ENCODE measurements at places on chromosomes 12 and 14.

- DNase-seq = no peak
Measured at GRCh38 chr12:3792623-3793288, 39.8 kb upstream of the CRACR2A start.

GRCh38 chr14:31037709-31038221 is 11.6 kb upstream of the STRN3 start:
- DNase-seq = no peak

- DNase-seq = no peak
Measured at GRCh38 chr14:65019944-65020566, 33.4 kb downstream of the FNTB start.

DNA sequence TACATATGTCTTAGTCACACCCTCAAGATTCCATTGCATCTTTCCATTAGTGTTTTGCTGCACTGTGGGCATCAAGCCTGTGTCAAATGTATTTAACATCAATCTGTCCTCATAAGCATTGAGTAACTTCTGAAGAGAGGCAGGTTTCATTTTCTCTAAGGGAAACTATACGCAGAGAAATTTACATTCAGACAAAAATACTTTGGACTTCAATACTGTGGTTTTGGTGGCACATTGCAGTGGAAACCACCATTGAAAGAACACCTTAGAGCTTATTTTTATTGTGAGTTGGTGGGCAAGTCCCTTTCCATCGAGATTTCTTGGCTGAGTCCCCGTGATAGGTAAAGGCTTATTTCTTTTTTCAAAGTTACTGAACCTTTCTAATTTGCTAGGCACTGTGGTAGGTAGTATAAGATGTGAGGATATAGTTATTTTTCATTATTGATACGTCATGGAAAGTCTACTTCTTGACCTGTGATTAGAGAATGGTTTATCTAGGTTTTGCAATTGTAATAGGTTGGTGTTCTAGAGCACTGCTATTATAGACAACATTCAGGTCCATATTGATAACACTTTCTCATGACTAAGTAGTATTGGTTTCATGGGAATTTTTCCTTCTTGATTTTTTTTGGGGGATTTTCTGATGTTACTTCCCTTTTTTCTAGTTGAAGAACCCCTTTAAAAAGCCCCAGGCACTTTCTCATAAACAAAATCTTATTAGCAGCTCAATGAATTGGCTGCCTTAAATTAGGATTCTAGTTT is 81.9 kb downstream of the CFAP54 start:
- no peak for DNase-seq

- no peak for DNase-seq
Measured at GRCh38 chr12:61213646-61214045, 1046.6 kb upstream of the USP15 start.

- DNase-seq = peak; percentile 32
Measured at GRCh38 chr12:22443379-22444316, 100.7 kb downstream of the C2CD5 start.

DNA sequence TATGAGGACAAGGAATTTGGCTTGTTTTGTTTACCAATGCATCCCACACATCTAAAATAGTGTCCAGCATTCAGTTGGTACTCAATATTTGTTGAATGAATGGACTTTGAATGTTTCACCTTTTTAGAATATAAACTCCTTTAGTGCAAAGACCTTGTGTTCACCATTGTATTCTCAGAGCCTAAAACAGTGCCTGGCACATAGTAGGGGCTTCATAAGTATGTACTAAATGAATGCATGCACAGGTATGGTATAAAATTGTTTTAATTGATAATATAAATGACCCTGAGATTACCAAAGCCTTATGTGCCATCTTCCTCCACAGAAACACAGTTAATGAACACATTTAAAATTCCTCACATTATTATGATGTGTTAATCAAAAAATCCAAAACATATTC is 5.0 kb upstream of the NFYB start:
- no peak for DNase-seq

DNA sequence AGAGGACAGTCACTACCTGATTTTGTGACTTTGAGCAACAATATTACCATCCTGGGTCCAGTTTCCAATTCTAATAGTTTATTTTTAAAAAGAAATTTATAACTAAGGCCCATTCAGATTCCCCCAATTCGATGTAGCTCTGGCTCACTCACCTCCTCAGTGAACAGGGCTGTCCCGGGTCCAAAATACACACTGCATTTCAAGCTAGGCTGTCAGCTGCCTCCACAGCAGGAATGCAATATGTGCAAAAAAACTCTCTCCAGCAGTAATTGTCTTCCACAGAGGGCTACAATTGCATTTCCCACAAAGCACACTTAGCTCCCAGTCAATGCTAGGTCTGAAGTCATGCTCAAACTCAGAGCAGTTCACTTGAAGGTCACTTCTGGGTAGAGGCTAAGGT is 39.3 kb upstream of the ZNF641 start:
- DNase-seq = no peak

DNA sequence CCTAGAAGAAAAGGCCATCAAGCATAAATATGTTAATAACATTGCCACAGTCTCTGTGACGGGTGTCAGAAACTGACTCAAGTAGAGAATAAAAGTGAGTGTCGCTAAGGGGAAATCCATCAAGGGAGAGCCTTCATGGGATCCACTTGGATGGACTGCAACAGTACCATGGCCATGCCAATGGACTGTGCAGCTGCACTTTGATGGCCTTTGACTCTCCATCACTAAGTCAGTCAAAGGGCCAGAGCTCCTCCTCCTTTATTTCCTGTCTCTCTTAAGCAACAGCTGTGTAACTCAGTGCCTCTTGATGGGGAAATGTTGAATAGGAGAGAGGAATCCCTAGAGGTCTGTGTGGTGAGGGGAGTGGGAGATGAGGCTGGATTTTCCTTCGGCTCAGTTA is 335.2 kb downstream of the BMP4 start:
- no peak for DNase-seq

DNA sequence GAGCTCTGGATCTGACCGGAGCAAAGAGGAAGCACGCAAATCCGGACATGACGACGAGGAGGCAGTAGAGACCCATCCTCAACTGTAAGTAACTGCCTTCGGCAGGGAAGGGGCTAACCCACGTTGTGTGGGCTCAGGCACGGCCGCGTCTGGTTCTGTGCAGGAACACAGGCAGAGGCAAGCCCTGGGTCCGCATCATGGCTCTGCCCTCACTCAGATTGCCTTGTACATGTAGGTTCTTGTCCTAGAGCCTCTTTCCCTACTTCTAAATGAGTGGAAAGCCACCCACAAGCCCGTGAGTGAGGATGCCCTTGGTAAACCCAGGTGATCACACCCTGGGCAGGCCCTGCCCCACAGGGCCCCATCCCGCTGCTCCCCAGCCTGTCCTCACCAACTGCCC is 8.9 kb upstream of the RPLP0 start:
- DNase-seq = no peak

DNA sequence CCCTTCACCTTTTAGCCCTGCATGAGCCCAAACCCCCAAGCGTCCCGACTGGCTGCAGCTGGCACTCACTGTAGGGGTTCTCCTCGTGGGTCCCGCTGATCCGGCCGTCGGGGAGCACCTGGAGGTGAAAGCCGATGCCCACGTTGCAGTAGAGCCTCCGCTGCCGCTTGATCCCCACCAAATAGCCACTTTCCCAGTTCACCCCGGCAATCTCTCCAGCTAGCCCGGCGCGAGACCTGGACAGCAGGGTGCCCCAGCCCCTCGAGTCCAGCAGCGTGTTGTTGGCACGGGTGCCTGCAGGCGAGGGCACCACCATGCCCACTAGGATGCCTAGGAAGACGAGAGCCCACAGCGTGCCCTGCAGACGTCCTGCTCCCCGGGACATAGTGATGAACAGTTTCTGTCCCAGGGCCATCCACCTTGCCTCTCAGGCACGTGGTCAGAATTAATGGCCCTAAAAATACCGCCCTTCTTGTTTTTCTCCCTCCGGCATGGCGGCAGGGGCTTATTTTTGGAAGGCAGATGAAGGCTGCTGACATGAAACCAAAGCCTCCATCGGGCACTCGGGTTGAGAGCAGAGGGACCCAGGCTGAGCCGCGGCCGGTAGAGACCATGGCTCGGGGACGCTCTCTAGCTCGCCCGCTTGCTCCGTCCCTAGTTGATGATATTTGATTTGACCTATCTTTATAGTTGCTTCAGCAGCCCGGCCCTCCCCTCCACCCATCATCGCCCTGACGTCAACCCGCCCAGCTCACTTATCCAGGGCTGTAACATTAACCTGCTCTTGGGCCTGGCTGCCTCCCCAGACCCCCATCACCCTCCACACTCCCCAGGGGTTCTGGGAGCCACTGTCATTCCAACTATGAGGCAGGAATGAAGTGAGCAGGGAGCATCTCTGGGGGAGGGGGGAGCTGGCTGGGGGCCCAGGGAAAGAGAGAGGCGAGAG is at the start of gene FGF6:
Gene FGF6, minus strand, starts transcription at position 660 of the 946 bp plus-strand sequence. Its CDS starts 245 bp downstream, at position 415.
- no peak for DNase-seq

DNA sequence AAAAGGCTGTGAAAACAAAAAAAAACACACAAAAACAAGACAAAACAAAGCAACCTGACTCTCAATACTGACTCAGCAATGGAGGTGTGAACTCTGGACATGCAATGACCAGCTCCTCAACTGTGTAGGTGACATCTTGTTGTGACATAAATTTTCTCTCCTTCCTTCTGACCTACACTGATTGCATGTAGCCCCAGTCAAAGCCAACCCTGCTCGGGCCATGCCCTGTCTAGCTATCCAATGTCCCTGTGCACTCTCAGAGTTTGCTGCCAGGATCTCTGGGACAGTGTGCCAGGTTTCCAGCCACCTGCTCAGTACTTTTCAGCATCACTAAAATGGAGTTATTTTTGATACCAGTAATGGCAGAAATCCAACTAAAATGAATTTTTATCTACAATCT is 18.9 kb upstream of the CRACR2A start:
- no peak for DNase-seq

- DNase-seq = no peak
Measured at GRCh38 chr14:85319998-85320630, 209.8 kb upstream of the FLRT2 start.

DNA sequence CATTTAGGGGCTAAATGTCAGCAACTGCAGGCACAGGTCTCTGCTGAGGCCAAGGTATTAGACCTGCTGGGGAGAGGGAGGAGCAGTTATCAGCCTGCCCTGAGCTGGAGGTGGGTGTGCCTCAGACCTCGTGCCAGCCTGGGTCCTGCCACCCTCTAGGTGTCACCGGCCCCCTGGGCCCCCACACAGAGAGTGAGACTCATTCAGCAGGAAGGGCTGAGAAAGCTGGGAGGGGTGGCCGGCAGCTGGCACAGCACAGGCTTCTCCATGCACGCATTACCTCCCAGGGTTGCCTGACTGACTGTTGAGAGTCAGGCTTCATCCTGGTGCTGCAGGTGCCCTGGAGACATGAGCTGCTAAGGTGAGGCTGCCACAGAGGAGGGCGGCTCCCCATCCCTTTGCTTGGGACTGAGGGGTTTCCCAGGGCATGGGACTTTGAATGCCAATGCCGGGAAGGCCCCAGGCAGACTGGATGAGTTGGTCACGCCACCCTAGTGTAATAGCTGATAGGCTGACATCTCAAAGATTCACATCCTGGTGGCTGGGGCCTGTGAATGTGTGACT is 75.3 kb upstream of the C14orf180 start:
- no peak for DNase-seq

DNA sequence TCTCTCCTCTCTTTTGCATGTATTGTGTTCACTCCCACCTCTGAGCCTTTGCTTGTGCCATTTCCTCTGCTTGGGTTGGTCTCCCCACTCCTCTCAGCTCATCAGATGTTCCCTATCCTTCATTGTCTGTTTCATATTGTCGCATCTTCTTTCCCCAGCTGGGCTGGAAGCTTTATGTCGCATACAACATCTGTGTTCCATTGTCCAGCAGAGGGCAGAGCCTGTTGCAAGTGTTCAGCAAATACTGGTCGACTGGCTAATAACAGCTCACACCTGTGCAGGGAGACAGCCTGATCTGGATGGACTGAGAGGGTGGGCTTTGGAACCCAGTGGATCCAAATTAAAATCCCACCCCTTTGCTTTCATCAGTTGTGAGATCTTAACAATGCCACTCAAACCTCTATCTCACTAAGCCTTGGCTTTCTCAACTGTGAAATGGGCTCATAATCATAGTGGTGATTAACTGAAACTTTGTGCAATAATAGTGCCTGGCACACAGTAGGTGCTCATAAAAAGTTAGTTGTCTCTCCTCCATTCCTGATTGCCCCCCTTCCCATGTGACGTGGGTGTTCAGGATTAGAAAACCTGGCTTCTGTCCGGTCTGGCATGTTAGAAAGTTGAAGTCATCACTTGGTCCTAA is 75.8 kb downstream of the RIN3 start:
- no peak for DNase-seq

GRCh38 chr14:99759546-99759925 is 33.7 kb upstream of the EML1 start:
- no peak for DNase-seq

GRCh38 chr14:99781091-99781490 is 12.1 kb upstream of the EML1 start:
- DNase-seq = no peak

DNA sequence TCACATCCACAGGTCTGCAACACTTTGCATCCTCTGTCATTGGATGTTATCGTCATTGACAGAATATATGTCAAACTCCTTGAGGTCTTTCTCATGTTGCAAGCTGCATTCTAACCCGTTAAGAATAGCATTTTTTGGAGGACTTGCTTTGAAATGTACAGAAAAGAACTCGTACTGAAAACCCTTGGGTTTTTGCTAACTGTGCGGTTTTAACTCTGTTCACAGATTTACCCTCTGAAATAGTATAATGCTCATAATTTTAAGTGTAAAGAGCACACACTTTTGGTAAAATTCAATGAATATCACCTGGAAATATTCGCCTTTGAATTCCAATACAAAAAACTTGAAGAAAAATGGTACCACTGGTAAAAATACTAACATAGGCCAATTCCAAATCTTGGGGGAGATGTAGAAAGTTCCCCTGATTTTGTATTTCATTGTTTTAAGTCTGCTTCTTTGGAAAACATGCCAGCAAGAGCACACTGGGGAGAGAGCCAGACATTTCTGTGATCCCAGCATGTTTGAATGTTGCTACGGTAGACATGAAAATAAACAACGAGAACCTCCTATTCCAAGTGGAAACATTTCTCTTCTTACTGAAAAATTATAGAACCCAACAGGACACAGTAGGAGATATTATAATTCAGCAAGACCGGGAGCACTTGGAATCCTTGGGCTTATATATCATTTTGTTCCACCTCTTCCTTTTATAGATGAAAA is 446.0 kb downstream of the AEBP2 start:
- no peak for DNase-seq

DNA sequence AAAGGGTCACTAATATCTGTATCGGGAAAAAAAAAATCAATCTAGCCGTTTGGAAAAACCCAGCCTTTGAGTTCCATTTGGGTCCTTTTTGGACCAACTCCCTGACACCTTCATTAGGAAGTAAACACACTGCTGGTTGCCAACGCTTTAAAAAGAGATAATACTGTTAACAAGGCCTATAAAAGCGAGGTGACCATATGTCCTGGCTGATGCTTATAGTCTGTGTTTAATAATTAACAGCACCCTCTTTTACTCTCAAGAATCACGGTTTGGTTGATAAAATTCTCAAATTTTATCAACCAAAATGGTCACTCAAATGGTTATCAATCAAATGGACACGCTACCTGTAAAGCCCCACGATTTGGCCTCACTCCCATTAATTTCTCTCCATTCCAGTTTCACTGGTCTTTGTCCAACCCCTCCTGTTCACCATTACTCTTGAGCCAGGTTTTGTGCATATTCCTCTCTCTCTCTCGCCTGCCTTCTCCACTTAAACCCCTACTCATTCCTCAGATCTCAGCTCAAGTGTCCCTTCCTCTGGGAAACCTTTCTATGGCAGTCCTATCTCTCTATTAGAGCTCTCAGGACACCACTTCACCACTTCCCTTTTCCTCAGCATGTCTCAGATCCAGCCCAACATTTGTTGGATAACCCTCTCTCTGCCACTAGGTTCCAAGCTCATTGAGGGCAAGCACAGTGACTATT is 9.5 kb downstream of the BTG1 start:
- no peak for DNase-seq
